ENCODE measurements at places on chromosomes 7 and 10.

DNA sequence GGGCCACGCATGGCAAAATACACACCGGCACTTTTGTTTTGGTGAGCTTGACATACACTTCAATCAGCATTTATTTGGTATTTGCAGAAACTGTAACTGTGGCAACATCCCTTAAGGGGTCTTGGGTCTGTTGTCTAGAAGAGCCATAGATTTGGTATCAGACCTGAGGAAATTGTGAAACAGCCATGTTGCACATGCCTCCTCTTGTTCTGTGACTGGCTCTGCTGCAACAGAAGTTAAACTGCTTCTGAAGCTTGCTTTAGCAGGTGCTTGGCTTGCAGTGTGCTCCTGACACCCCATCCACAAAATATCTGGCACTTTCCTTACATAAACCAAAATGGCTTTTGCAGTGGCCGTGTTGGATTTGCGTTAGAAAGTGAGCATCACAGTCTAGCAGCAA is 247.3 kb downstream of the GATA3 start:
- DNase-seq, result no peak

DNA sequence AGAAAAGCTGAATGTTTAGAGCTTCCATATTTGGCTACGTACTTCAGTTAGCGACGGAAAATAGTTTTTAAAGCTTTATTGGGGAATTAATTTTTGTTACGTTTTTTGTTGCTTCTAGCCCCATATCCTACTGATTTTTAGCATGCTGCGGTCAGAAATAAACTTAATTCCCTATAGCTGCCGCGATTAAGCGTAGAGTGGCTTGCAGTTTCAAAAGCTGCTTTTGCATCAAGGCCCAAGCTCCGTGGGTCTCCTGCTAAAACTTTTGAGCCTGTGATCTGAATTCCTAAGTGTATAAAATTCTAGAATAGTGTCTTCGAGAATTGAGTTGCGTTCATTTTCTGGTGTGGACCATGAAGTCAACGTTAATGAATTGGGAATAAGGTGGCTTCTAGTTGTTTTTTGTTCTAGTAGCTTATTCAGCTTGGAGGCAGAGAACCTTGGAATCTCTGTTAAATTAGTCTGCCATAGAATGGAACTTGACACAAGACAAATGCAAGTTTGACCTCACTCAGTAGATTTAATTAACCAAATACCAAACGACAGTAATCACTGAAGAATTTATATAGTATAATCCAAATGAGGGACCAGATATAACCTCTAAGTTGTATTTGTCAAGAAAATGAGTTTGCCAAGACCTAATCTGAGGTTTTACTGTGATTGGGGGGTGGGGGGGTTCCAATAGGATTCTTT is 977 bp downstream of the CALU start:
- no peak for DNase-seq

DNA sequence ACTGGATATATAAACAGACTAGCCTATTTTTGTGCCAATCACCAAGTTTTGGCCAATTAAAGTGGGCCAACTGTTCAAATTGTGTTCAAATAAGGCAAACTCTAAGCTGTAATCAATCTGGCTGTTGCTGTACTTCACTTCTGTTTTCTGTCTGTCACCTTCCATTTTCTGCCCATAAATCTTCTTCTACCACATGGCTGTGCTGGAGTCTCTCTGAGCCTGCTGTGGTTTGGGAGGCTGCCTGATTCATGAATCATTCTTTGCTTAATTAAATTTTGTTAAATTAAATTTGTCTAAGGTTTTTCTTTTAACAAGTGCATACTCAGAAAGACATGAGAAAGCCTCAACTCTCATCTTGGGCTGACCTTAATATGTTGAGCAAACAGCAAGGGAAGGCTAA is 172.6 kb upstream of the VIPR2 start:
- no peak for DNase-seq

DNA sequence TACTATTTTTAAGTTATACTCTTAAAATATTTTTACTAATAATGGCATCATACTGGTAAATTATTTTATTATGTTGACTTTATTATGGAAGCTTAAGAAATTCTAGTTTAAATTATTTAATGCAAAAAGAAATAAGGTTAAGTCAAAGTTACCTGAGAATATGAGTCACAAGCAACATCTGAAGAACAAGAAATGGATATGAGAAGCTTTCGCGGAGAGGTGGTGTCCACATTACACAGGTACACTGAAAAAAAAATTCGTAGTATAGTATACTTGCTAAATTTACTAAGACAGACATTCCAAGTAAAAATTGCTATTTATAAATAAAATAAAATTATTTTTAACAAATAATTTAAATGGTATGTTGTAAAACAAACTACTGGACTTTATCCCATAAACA is 143.8 kb downstream of the AVL9 start:
- DNase-seq, result no peak

- DNase-seq, result peak; percentile 57
These were observed 103.1 kb downstream of the ZNF467 start for GRCh38 chr7:149670288-149670687.

DNA sequence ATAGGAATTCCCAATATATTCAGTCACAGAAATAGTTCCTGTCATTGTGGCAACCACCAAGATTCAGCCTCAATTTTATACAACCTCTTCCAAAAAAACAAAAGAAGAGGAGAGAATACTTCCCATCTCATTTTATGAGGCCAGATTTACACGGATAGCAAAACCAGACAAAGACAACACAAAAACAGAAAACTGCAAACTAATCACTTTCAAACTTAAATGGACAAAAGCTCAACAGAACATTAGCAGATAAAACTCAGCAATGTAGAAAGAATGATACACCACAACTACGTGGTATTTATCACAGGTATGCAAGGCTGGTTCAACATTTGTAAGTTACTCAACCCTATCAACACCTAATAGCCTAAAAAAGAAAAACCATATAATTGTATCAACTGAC is 22.0 kb downstream of the PEX1 start:
- no peak for DNase-seq

- no peak for DNase-seq
These were observed 18.8 kb downstream of the ADGRA1 start for GRCh38 chr10:133106516-133106915.

DNA sequence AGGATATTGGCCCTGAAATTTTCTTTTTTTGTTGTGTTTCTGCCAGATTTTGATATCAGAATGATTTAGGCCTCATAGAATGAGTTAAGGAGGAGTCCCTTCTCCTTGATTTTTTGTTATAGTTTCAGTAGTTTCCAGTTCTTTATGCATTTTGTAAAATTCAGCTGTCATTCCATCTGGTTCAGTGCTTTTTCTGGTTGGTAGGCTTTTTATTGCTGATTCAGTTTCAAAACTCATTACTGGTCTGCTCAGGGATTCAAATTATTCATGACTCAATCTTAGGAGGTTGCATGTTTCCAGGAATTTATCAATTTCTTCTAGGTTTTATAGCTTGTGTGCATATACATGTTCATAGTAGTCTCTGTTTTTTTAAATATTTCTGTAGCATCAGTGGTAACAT is 10.1 kb upstream of the TMEM196 start:
- DNase-seq, result no peak

DNA sequence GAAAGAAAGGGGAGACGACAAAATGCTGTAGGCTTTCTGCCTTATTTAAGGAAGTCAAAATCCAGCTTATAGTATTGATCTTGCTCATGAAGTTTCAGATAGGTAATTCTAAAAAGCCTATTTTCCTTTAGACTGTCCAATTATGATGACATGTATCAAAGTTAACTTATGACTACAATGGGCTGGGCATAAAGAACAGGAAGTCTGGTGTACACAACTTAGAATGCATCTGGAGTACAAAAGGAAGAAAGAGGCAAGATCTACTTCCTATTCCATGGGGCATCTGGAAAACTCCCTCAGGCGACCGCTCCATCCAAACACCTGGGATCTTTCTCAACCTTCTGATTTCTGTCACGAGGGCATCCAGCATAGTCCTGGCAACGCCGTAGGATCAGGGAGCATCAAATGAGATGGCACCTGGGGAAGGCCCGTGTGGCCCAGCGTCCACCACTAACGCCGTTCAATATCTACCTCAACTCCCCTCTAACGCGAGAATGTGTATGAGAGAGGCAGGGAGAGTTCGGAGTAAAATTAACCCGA is 512 bp downstream of the FAM24B start:
- peak; percentile 50 for DNase-seq

GRCh38 chr7:25762511-25763462 is 389.2 kb upstream of the NFE2L3 start:
- DNase-seq, result no peak

- no peak for DNase-seq
These were observed 58.3 kb downstream of the INPP5A start for GRCh38 chr10:132595854-132596253.

DNA sequence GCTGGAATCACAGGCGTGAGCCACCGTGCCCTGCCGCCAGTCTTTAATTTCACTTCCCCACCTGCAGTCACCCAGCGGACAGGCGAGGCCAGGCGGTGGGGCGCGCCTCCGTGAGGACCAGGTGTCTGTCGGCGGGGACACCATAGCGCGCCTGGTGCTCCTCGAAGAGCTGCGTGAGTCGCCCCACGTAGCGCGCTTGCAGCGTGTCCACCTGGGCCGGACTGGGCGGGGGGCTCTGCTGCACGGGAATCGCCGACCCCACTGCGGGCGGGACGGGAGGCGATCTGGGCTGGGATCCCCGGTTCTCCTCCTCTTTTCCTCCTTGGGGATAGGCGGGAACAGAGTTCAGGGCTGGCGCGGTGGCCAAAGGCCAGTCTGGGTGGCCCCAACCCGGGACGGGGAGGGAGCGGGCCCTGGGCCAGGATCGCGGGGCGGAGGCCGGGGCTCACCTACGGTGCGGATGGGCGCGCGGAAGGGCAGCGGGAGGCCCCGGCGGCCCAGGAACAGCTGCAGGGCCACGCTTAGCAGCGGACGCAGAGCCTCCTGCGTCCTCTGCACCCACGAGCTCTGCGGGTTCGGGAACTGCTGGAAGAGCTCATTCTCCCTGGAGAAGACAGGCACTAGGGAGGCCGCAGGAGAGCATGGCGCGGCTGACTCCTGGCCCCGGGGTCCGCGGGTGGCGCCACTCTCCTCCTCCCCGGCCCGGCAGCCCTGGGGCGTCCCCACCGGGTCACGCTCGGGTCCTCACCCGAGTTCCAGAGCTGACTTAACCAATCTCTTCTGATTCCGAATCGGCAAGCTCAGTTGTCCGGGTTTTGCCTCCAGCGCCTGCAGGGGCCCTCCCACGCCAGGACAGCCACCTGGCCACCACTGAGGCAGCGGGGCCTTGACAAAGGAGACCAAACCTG is 1.1 kb upstream of the MOGAT3 start:
- no peak for DNase-seq

DNA sequence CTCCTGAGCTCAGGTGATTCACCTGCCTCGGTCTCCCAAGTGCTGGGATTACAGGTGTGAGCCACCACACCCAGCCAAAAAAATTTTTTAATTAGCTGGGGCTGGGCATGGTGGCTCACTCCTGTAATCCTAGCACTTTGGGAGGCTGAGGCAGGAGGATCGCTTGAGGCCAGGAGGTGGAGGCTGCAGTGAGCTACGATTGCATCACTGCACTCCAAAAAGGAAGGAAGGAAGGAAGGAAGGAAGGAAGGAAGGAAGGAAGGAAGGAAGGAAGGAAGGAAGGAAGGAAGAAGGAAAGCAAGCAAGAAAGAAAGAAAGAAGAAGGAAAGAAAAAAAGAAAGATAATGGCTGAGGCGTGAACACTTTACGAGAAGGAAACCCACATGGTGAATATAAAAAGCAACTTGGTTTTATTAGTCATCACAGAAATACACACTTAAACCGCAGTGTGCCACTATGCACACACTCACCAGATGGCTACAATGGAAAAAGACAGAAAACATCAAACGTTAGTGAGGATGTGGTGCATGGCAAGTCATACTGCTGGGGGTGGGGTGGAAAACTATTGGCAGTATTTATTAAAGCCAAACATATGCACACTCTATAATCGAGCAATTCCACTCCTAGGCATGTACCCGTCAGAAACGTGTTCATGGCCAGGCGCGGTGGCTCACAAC is 4.4 kb upstream of the CCL26 start:
- DNase-seq, result peak; percentile 95

GRCh38 chr7:3138997-3139396 is 95.3 kb upstream of the CARD11 start:
- peak; percentile 37 for DNase-seq

- DNase-seq, result no peak
These were observed 116.3 kb downstream of the MLLT10 start for GRCh38 chr10:21650353-21650752.

DNA sequence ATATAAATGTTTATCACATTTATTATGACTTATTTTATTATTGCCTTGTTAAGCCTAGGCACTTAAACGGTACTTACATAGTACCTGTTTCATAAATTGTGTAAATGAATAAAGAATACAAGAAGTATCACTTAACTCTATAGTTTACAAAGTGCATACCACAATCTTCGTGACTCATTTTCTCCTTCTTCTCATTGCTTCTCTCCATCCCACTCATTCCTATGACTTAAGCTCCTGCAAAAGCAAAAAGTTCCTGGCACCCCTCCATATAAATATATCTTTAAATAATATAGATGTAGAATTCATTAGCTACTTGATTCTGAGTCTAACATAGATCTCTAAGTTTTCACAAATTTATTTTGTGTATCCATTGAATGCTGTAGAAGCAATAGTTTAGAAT is 1382.0 kb upstream of the CELF2 start:
- DNase-seq, result peak; percentile 78

DNA sequence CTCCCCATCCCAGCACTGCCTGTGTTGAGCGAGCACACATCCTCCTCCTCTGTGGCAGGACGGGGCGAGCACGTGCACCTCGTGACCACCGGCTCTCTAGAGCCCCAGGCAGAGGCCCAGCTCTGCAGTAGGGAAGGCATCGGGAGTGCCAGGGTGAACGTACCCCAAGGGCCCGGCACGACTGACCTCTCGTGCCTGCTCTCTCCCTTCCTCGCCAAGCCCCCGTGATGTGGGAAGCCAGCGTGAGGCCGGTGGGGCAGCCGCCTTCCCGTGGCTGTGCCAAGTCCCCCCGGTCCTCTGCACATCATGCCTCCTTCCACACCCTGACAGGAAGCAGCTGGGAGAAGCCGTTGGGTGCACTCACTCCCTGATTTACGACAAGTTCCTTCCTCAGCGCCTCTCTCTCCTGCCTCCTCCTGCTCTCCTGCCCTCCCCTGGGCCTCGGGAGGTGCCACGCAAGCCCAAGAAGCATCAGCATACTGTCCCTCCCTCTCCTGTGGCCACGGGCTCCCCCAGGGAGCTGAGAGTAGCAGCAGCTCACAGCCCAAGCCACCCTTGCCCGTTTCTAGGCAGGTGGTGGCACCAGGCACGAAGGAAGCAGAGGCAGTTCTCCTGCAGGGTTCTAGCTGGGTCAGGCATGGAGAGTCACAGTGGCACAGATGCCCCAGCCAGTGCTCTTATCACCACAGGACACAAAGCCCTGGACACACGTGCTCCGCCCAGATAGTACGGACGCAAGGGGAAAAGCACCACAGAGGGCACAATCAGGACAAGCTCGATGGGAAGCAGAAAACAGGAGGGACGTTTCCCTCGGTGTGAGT is 47.0 kb downstream of the AMZ1 start:
- no peak for DNase-seq

GRCh38 chr10:112969542-112969941 is 19.5 kb downstream of the TCF7L2 start:
- no peak for DNase-seq

Data from fibroblast of mammary gland (primary cell).